ENCODE measurements at places on chromosomes 12 and 14.

- H3K27me3 ChIP-seq: no peaks in the 10 kb centered on the region
- H3K27ac ChIP-seq: no peak overlapping the region
- no peaks in the 10 kb centered on the region for H3K36me3 ChIP-seq
- no peak overlapping the region for H3K4me3 ChIP-seq
- no peak for DNase-seq
- H3K4me1 ChIP-seq: no peaks in the 10 kb centered on the region
These were observed 451.8 kb upstream of the TBX3 start for GRCh38 chr12:115135800-115136211.

- H3K27me3 ChIP-seq: no peaks in the 10 kb centered on the region
- H3K4me1 ChIP-seq: no peaks in the 10 kb centered on the region
- no peak overlapping the region for H3K4me3 ChIP-seq
- H3K27ac ChIP-seq: no peak overlapping the region
- 0 out of 2 replicates have a peak, but pooled peaks cover 3% of the 10 kb centered on the region for H3K36me3 ChIP-seq
These were observed 45.1 kb downstream of the DIP2B start for GRCh38 chr12:50549885-50550284.

- DNase-seq: no peak
- no peak overlapping the region for H3K4me3 ChIP-seq
- H3K27ac ChIP-seq: peak overlapping the region; percentile 93
- H3K4me1 ChIP-seq: peaks cover 55% of the 10 kb centered on the region
- H3K27me3 ChIP-seq: no peaks in the 10 kb centered on the region
These were observed 34.2 kb downstream of the BICD1 start for GRCh38 chr12:32140877-32141276.

DNA sequence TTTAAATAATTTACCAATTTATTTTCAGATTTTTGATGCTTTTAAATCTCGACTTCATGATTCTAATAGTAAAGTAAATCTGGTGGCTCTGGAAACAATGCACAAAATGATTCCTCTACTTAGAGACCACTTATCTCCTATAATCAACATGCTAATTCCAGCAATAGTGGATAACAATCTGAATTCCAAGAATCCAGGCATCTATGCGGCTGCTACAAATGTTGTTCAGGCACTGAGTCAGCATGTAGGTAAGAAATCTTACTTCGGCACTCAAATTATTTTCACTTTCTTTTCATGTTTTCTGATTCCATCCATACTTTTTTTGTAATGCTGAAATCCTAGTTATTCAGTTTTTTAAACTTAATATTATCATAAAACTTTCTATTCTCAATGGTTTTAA, 15.5 kb upstream of the PRPF39 start:
- peak; percentile 22 for DNase-seq

- H3K4me3 ChIP-seq: no peak overlapping the region
- no peaks in the 10 kb centered on the region for H3K36me3 ChIP-seq
These were observed 85.4 kb upstream of the DYNC1H1 start for GRCh38 chr14:101878822-101879528.

- H3K27ac ChIP-seq: no peak overlapping the region
- no peak for DNase-seq
- H3K36me3 ChIP-seq: no peaks in the 10 kb centered on the region
These were observed 213.3 kb downstream of the EPS8 start for GRCh38 chr12:15575671-15576541.

DNA sequence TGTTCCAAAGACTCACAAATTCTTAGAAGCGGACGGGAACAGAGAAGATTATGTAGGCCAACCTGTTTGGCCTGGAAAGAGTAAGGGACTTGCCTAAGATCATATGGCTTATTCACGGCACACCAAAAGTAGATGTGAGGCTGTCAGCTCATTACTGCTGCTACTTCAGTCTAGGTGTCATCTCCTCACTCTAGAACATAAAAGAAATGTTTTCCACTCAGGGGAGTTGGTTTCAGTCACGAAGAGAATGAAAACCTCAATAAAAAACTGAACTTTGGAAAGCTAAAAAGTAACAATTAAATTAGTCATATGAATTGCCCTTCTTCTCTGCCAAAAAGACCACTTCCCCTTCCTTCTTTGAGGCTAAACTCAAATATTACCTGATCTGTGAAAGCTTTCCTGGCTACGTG, 658 bp upstream of the CEP128 start:
- no peaks in the 10 kb centered on the region for H3K27me3 ChIP-seq
- no peaks in the 10 kb centered on the region for H3K36me3 ChIP-seq
- H3K4me3 ChIP-seq: peak overlapping the region; percentile 67
- DNase-seq: no peak

- H3K27me3 ChIP-seq: no peaks in the 10 kb centered on the region
- H3K27ac ChIP-seq: no peak overlapping the region
- no peak overlapping the region for H3K4me3 ChIP-seq
- no peak for DNase-seq
These were observed 70.6 kb downstream of the NOC4L start for GRCh38 chr12:132214891-132215290.

- no peaks in the 10 kb centered on the region for H3K36me3 ChIP-seq
- DNase-seq: no peak
- no peaks in the 10 kb centered on the region for H3K4me1 ChIP-seq
- H3K4me3 ChIP-seq: no peak overlapping the region
- H3K27ac ChIP-seq: no peak overlapping the region
These were observed 850.3 kb upstream of the FOXG1 start for GRCh38 chr14:27916326-27916725.

DNA sequence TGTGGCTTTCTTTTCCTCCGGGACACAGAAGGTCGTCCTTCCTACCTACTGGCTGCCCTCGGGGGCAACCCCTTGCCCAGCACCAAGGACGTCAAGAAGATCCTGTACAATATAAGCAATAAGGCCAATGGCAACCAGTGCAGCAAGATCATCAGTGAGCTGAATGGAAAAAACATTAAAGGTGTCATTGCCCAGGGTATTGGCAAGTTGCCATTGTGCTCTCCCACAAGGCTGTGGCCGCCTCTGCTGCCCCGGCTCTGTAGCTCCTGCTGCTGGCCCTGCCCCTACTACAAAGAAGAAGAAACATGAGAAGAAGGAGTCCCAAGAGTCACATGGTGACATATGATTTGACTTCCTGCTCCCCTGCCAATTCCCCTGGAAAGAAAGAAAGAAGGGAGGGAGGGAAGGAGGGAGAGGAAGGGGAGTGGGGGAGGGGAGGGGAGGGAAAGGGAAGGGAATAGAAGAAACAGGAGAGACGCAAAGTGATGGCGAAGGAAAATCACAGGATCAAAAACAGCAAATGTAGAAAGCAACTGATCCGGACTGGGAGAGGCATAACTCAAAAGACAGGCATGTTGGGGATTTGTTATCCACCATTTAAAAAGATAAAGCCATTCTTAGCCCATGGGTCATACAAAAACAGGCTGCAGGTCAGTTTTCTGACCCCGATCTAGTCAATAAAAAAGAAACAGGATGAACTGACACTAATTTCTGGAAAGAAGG, 61.3 kb upstream of the RESF1 start:
- DNase-seq: peak; percentile 28
- H3K36me3 ChIP-seq: no peaks in the 10 kb centered on the region
- H3K27ac ChIP-seq: peak overlapping the region; percentile 99

DNA sequence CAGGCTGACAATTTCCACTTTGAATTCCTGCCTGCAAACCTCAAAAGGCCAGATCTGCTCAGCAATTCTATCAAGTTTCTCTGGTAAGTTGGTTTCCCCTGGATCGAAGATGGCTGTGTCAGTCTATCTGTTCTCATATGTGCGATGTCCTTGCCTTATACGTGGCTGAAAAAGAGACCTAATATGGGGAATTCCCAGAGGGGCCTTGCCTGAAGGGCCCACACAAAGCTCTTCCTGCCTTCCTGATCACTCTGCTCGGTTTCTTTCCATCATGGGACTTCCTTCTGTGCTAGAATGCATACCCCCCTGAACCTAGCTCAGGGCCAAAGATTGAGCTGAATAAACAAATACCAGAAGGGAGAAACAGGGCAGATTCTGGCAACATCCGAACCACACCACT, 13.2 kb downstream of the TCL1B start:
- no peaks in the 10 kb centered on the region for H3K27me3 ChIP-seq
- H3K27ac ChIP-seq: no peak overlapping the region
- H3K36me3 ChIP-seq: no peaks in the 10 kb centered on the region
- H3K4me3 ChIP-seq: no peak overlapping the region
- DNase-seq: no peak

DNA sequence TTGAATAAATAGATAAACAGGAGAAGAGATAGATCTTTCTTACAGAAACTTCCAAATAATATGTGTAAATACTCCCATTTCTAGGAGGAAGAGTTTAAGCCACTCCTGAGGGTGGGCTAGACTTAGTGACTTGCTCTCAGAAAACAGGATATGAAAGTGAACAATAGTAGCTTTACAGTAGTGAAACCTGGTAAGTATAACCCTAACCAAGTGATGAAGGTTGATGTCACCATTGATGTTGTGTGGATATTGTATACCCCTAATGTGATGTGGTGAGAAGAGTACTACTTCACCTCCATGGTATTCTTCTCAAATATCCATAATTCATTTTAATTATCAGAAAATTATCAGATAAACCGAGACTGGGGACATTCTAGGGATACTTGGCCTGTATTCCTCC, 20.9 kb downstream of the AKAP6 start:
- no peaks in the 10 kb centered on the region for H3K36me3 ChIP-seq
- H3K4me3 ChIP-seq: no peak overlapping the region
- no peak overlapping the region for H3K27ac ChIP-seq
- peaks cover 5% of the 10 kb centered on the region for H3K4me1 ChIP-seq
- H3K27me3 ChIP-seq: no peaks in the 10 kb centered on the region

GRCh38 chr12:92546635-92547348, 156.0 kb upstream of the PLEKHG7 start:
- H3K4me3 ChIP-seq: no peak overlapping the region
- no peak overlapping the region for H3K27ac ChIP-seq
- H3K4me1 ChIP-seq: peaks cover 57% of the 10 kb centered on the region
- no peak for DNase-seq
- H3K27me3 ChIP-seq: no peaks in the 10 kb centered on the region

- H3K4me3 ChIP-seq: no peak overlapping the region
- no peak for DNase-seq
- no peaks in the 10 kb centered on the region for H3K36me3 ChIP-seq
- no peak overlapping the region for H3K27ac ChIP-seq
These were observed 115.4 kb downstream of the EXOC5 start for GRCh38 chr14:57153286-57153685.

DNA sequence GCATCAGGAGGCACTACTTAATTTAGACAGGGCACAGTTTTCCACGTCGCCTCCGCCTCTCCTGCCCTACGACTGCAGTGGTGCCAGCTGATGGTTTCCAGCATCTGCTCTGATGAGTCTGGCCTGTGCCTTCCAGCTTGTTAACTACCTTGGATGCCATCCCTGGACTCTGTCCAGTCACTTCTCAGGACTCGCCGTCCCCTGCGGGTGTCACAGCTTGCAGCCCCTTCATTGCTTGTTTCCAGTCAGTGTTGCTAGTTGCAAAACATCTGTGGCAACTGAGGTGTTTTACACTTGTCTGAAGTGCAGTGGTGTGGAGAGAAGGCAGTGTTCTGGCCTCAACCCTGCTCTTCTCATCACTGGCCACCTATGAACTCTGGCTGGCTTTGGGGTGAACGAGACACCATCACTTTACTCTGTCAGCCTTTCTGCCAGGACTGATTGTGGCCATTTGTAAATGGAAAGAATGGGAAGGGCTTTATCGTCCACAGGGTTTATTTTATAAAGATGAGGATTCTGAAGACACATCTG, 8.3 kb downstream of the ADGRD1 start:
- no peak overlapping the region for H3K27ac ChIP-seq
- DNase-seq: no peak
- H3K36me3 ChIP-seq: no peaks in the 10 kb centered on the region
- no peaks in the 10 kb centered on the region for H3K4me1 ChIP-seq
- H3K27me3 ChIP-seq: peaks cover 14% of the 10 kb centered on the region
